ENCODE measurements at places on chromosomes 11 and 22. TPM values are rescaled to one million over a fixed set of nuclear protein-coding genes. Genes with fewer than 3 reads are reported as not detected.
A peak's percentile ranks its signal among the peaks of the same experiment; 100 is the strongest.

The PIWIL4 gene
- total RNA-seq, result not detected

The OR56A3 gene
- not detected for total RNA-seq

The CDC45 gene
- 58.0 TPM for total RNA-seq

- peak; percentile 37 for DNase-seq
Observed at GRCh38 chr11:118295815-118296454, 8.6 kb upstream of the CD3E start.

DNA sequence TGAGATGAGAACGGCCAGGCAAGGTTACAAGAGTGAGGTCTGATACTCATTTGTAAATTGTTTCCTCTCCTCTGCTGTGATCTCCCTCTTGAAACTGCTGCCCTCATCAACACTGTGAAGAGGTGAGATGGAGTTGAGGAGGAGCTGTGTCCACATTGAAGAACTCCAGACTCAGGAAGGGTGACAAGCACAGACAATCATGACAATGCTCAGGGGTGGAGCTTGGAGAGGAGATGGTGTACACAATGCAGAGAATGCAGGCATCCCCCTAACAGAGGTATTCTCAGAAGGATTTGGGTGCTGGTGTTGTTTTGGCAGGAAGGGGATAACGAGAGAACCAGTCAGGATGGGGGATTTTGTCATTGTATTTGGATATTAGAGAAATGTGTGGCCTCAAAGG lies 21.5 kb upstream of the MMP7 start:
- DNase-seq, result peak; percentile 12

DNA sequence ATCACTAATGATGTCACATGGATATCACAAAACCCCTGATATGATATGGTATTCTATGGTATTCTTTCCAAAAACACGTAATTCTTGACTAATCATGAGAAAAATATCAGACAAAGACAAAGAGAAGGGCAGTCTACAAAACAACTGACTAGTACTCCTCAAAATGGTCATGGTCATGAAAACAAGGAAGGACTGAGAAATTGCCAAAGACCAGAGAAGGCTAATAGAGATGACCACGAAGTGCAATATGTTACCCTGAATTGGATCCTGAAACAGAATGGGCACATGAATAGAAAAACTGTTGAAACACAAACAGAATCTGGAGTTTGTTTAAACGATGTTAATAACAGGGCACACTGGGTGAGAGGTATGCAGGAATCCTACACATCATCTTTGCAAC lies 10.2 kb downstream of the CKAP5 start:
- DNase-seq, result no peak

DNA sequence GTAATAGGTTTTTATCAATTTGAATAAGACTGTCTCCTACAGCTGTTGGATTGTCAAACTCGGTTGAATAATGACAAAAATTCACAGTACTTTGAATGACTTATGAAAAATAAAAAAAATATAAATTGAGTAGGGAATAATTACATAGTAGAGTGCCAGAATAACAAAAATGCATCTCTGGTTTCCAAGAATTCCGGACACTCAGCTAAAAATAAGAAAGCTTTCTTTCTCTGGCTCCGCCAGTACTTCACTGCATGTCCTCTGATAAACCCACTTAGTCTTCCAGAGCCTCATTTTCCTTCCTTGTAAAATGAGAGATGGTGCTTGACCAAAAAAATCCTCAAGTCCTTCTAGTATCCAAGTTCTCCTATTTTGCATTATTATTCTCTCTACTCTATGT lies 374.6 kb upstream of the LUZP2 start:
- no peak for DNase-seq

GRCh38 chr22:42990131-42990838 lies 24.7 kb downstream of the PACSIN2 start:
- DNase-seq, result peak; percentile 84

- peak; percentile 73 for DNase-seq
Observed at GRCh38 chr22:33438273-33438672, 380.1 kb upstream of the SYN3 start.

GRCh38 chr11:63290285-63290684 lies 46.9 kb upstream of the SLC22A25 start:
- DNase-seq, result no peak

GRCh38 chr22:50276143-50276542 lies 6.0 kb upstream of the MAPK11 start:
- no peak for DNase-seq

GRCh38 chr11:11316651-11317230 lies 36.3 kb downstream of the CSNK2A3 start:
- DNase-seq, result no peak
